ENCODE measurements at places on chromosomes 16 and 17.

GRCh38 chr16:85718682-85719081 is 29.9 kb upstream of the GINS2 start:
- no peak for DNase-seq

DNA sequence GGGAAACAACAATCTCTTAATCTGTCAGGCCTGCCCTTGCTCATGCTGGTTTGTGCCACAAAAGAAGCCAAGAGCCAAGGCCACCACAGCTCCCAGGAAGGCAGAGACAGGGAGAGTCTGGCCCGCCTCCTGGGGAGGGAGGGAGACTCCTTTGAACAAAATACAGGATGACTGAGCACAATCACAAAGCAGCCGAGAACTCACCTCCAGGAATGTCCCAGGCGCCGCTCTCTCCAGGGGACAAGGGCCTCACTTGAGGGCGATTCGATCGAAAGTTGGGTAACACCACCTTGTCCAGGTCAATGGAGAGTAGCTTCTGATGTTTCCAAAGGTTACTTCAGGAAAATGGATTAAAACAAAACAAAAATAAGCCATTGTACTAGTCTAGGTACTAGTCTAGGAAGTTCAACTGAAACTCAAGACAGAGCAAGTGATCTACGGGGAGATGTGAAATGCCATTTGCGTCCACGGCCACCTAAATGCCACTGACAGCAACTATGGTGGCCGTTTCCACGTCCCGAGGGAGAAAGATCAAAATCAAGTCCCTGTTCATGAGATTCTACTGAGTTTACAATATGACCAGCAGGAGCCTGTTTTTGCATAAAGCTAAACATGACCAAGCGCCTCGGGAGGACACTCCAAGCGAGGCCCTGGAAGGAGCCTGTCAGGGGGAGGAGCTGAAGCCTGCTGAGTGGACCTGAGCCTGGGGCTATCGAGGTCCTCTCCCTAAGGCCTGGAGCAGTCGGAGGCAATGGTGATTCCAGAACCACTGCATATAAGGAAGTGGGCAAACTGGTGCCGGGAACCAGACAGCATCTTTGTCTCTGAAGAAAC is 13.4 kb upstream of the SLC38A8 start:
- no peak for DNase-seq

- DNase-seq = no peak
Observed at GRCh38 chr17:55212880-55213279, 51.9 kb upstream of the HLF start.

- no peak for DNase-seq
Observed at GRCh38 chr16:64543441-64543840, 578.4 kb downstream of the CDH11 start.

DNA sequence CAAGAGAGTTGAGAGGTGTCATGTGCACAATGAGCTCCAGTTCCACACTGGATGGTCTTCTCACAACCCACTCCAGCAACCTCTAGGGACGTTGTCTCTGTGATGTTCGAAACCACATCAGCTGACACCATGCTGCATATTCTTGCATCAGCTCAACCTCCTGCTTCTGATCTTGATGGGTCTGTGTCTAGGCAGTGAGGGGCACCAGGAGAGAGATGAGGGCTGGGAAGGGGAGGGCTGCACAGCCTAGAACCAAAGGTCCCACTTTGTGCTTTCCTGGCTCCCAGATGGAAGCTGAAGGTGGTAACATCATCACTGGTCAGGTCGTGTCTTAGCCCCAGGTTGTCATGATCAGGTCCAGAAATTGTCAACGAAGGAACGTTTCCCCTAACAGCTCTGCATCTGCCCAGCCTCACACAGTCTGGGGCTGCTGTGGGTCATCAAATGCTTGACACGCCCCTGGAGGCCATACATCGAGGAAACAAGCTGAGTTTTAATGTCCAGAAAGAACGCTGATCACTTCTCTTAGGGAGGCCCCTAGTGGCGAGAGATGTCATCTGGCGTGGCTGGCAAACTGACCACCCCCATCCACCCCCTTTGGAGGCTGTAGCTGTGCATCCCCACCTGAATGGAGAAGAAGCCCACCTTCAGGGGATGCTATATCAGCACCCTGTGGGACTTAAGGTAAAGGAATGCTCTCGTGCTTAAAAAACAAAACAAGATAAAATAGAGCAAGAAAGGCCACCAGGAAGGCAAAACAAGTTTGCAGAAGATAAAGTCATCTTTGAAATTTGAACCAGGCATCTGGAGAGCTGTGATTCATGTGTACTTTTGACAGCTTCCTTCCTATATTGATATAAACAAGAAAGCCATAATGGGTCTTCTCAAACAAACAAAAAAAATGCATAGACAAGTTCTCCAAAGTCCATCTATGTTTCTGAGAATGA is 58.3 kb downstream of the WIPI1 start:
- DNase-seq = no peak

DNA sequence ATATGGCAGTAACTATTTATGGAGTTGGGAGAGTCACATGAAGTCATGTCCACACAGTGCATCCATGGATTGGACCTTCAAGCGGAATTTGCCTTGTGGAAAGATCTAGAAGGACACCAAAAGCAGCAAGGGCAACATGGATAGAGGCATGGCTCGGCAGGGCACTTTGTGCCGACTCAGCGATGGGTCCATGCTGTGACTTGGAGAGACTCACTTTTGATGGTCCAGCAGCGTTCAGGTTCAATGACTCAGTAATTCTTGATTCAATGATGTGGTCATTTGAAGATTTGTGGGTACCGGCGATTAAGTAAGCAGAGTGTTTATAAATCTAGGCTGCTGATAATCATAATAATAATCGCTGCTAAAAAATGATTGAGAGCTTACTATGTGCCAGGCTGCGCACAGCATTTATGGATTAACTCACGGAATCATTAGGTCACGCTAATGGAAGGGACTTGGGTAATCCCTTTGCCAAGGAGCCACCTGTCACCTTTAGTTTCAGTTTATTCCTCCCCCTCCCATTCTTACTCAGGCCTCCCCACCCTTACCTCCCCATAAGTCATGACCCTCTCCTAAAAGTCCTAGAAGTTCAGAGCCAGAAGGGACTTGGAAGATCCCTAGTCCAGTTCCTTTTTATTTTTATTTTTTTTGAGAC is 127.5 kb upstream of the CRHR1 start:
- DNase-seq = no peak

DNA sequence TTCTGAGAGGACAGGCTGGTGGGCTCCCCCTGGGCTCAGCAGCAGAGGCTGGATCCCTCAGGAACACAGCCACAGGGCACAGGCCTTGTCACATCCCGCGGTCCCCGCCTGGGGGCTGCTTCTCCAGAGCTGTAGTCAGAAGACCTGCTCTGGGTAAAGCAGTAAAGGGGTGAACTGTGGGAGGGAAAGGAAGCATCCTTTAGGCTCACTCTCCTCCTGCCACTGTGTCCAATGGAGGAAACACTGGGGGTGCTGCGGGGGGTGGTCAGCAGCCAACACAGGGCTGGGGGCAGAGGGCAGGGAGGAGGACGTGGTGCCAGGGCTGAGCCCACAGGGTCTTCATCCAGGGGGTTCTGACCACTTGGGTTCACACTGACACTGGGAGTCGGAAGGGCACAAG is 5.0 kb upstream of the SLC38A8 start:
- no peak for DNase-seq

DNA sequence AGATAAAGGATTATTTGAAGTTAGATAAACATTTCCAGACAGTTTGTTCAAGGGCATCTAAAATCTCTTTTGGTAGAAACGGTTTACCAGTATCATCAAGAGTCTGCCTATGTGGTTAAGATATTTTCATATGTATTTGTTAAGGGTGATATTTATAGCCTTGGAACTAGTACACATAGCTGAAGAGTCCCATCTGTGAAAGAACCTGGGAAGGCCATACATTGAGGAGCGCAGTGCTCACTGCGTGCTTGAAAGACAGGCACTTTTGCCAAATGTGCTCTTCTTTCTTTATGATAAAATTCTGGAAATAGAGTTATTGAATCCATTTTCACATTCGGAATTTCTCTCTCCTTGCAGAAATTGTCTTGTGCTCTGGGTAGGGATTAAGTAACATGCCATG is 7.7 kb downstream of the IGSF6 start:
- DNase-seq = no peak

GRCh38 chr17:12485361-12485906 is 180.3 kb upstream of the MYOCD start:
- DNase-seq = no peak

GRCh38 chr17:40218006-40218739 is 931 bp upstream of the WIPF2 start:
- DNase-seq = no peak

GRCh38 chr17:17050346-17051345 is 8.4 kb downstream of the MPRIP start:
- no peak for DNase-seq

GRCh38 chr17:19005789-19006430 is 1.3 kb upstream of the FAM83G start:
- no peak for DNase-seq

GRCh38 chr17:70552230-70552981 is 383.1 kb downstream of the KCNJ2 start:
- no peak for DNase-seq

DNA sequence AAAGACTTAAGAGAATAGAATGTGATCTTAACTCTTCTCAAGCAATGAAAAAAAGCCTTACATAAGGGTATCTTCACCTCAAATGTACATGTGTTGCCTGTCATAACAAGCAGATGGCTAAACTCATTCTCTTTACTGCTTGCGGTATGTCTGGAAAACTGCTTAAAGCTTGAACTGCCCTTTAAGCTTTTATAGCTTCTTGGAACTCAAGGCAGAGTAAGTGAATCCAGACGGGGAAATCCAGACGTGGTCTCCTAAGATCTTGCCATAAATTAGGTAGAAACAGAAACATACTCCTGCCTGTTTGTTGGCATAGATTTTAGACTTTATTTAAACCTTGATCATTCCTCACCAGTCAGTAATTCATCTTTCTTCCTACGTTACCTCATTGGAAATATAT is 19.6 kb downstream of the CLUAP1 start:
- DNase-seq = no peak

DNA sequence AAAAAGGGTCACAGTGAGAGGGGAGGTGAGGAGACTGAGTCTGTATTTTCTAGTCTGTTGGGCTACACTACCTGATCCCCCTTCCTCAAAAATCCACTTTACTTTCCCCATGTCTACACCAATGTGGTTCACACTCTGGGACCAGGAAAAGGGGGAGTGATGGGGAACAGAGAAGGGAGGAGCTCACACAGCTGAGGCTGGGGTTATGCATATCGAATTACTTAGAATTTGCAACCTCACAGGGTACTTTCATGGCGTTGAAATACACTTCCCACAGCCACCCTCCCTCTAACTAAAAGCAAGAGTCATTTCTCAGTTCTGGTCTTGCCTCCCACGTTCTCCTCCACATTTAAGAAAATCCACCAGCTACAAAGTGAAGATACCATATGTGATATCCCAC is 14.1 kb downstream of the MAPT start:
- no peak for DNase-seq

- no peak for DNase-seq
Observed at GRCh38 chr17:77727037-77727615, 231.4 kb upstream of the TNRC6C start.

GRCh38 chr16:65658787-65659220 is 536.9 kb upstream of the CDH11 start:
- no peak for DNase-seq

GRCh38 chr16:76396977-76397376 is 119.8 kb downstream of the CNTNAP4 start:
- no peak for DNase-seq

Measured in stimulated activated CD4-positive, alpha-beta T cell treated with anti-CD3 and anti-CD28 coated beads, Interleukin-1b, Interleukin-23, amount 100 ng/mL, for 1 hour (primary cell).